ENCODE measurements at places on chromosomes 16 and 17.
A peak's percentile ranks its signal among the peaks of the same experiment; 100 is the strongest.

GRCh38 chr17:44977814-44978550, 9.9 kb upstream of the C1QL1 start:
- no peak for DNase-seq

- DNase-seq: no peak
Observed at GRCh38 chr17:73644145-73645049, at the start of gene SDK2. Gene SDK2, minus strand, starts transcription at chr17:73644445. Its CDS starts 357 bp downstream, at chr17:73644088.

DNA sequence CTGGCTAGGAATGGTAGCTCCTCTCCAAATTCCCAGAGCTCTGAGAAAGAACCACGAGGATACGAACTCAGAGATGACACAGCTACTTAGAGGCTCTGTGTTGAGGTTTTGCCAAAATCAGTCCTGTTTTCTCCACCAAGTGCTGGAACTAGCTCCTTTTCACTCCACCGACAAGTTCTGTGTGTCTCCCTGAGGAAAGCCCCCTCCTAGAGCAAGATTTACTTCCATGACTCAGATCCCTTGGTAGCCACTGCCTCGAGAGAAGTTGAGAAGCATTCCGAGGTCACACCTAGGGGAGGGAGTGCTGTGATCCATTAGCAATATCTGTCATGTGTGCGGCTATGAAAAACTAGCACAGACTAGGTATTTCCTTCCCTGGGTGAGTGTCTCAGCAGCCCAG, 30.6 kb downstream of the IL21R start:
- DNase-seq: peak; percentile 91

GRCh38 chr17:82786427-82786826, 34.6 kb downstream of the TBCD start:
- no peak for DNase-seq

DNA sequence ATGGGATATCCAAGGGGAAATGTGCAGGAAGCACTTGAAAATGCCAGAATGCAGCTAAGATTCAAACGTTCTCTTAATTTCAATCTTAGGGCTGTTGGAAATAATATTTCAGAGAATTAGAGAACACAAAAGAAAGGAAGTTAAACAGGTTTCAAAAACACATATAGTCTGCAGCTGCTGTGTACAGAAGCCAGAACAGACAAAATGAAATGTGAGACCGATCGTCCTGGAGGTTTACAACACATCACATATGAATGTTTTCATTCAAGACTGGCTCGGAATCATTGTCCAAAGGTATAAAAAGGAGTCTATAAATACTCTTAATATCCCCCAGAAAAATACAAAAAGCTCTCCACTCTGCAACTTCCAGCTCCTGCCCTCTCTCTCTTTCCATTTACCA, 14.3 kb downstream of the CYTH1 start:
- peak; percentile 42 for DNase-seq

DNA sequence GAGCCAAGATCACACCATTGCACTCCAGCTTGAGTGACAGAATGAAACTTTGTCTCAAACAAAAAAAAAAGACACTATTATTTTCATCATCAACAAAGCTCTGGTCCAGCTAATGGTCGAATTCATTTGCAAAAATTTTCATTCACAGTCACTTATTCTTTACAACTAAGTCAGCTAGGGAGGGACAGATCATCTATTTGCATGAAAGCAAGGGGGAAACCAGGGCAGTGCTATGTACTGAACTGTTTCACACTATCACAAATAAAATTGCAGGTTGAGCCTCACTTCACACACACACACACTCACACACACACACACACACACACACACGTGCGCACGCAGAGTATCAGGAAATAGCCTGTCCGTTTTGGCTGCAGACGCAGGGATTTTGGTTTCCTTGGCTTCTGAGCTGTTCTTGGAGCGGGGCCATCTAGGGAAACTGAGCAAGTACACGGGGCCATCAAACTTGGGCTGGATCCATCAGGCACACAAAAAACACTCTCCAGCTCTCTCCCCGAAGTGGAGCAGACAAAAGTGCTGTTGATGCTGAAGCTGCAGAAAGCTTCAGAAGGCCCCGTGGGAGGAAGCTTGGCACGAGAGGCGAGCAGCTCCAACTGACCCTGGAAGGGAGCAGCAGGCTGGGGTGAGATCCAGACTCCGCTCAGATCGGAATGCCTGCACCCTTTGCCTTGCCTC, 44.3 kb upstream of the HELZ start:
- DNase-seq: peak; percentile 82

DNA sequence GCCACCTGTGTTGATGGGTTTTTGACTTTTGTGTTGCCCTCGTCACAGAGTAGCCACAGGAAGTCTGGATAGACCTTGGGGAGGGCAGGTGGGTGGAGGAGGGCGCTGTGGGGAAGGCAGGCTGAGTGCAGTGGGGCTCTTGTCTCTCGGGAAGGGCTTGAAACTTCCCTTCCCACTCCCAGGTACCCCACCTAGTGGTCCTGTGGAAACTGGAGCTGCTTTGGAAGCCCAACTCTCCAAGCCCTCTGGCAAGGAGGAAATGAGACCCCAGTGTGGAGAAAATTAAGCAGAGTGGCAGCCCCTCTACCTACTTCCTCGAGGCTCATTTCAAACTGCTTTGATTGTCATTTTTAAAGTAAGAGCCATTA, 9.2 kb downstream of the CA5A start:
- no peak for DNase-seq

DNA sequence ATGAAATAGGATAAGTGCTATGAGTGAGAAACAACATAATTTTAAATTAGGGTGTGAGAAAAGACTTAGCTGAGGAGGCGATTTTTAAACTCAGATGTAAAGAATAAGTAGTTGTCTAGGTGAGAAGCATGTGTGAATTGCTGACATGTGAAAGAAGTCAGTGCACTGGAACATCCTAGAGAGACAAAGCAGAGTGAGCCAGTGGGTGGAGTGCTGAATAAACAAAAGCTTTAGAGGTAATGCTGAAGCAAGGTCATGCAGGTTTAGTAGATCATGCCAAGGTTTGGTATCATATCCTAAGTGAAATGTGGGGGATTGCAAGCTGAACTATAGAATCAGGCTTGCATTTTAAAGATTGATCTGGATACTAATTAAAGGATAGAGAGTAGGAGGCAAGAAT, 89.4 kb downstream of the KIF2B start:
- no peak for DNase-seq

Data from choroid plexus epithelial cell (primary cell).